Osteocyte (in vitro differentiated cells): ENCODE measurements at places on chromosomes 6 and 20. TPM values are rescaled to one million over a fixed set of nuclear protein-coding genes. Genes with fewer than 3 reads are reported as not detected.

The SLC32A1 gene
- total RNA-seq, result not detected in 2 replicates

The RNF8 gene
- total RNA-seq, result 18.2 and 18.3 TPM in 2 replicates

The EDN3 gene
- not detected in 2 replicates for total RNA-seq

The HTR1B gene
- 11.4 and 13.3 TPM in 2 replicates for total RNA-seq

The SASH1 gene
- total RNA-seq, result 70.6 and 75.7 TPM in 2 replicates

GRCh38 chr6:162852840-162853577, 125.2 kb downstream of the PACRG start:
- H3K4me1 ChIP-seq, result peaks cover 29% of the 10 kb centered on the region
- H3K4me3 ChIP-seq, result no peak overlapping the region
- H3K36me3 ChIP-seq, result no peaks in the 10 kb centered on the region
- DNase-seq, result no peak
- H3K27ac ChIP-seq, result no peak overlapping the region
- peaks cover 3% of the 10 kb centered on the region for H3K27me3 ChIP-seq

DNA sequence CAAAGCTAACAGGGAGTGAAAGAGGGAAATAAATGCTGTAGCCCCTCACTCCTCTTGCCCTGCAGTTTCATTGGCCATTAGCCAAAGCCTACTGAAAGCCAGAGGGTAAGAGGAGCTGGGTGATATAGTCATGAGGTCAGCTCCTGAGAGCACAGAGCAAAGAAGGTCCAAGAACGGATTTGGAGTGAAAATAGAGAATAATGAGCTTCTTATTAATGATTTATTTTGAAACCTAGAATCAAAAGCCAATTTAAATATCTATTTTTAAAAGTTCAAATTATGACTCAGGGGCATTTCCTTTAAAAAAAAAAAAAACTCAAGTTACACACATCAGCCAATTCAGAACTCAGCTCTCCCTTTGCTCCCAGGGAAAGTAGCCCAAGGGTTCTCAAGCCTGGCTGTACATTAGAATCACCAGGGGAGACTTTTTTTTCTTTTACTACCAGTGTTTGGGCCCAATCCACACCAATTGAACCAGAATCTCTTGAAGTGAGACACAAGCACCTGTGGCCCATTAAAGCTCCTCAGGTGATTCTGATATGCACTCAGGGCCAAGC, 79.1 kb downstream of the SNAP25 start:
- H3K4me3 ChIP-seq, result no peak overlapping the region
- H3K36me3 ChIP-seq, result no peaks in the 10 kb centered on the region
- no peak overlapping the region for H3K27ac ChIP-seq
- no peaks in the 10 kb centered on the region for H3K27me3 ChIP-seq

DNA sequence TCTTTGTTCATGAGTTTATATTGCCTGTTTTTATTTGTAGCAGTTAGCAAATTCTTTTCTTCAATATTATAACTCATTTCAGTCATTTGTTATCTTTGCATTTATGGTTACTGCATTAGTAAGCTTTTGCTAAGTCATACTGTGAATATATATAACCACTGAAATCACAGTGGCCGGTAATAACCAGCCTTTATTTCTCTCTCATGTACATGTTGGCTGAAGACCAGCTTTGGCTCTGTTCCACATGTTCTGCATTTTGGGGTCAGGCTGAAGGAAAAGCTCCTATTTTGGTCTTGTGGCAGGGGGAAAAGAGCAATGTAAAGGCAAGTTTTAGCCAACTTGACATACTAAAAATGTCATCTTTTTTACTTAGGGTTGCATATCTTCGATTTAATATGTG, 276.3 kb downstream of the BCKDHB start:
- peaks cover 14% of the 10 kb centered on the region for H3K4me1 ChIP-seq
- H3K27ac ChIP-seq, result peak overlapping the region; percentile 5
- no peaks in the 10 kb centered on the region for H3K27me3 ChIP-seq
- DNase-seq, result no peak

DNA sequence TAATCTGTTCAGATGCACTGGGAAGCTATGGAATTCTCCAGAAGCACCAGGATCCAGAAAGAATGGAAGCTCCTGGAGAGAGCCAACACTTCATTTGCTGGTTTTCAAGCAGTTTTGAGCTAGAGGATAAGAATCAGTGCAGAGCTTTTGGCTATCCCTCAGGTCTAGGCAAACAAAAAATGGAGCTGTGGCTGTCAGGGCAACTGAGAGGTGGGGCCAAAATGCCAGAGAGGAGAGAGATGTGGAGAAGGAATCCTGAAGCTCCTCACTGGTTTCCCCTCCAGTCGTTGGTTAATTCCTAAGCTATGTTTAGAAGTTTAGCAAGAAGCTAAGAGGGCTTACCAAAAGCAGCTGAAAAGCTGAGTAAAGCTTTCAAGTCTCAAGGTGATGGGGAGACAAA, 294.2 kb upstream of the JARID2 start:
- no peaks in the 10 kb centered on the region for H3K27me3 ChIP-seq
- no peak overlapping the region for H3K4me3 ChIP-seq
- H3K4me1 ChIP-seq, result no peaks in the 10 kb centered on the region
- H3K36me3 ChIP-seq, result no peaks in the 10 kb centered on the region
- no peak overlapping the region for H3K27ac ChIP-seq
- no peak for DNase-seq

DNA sequence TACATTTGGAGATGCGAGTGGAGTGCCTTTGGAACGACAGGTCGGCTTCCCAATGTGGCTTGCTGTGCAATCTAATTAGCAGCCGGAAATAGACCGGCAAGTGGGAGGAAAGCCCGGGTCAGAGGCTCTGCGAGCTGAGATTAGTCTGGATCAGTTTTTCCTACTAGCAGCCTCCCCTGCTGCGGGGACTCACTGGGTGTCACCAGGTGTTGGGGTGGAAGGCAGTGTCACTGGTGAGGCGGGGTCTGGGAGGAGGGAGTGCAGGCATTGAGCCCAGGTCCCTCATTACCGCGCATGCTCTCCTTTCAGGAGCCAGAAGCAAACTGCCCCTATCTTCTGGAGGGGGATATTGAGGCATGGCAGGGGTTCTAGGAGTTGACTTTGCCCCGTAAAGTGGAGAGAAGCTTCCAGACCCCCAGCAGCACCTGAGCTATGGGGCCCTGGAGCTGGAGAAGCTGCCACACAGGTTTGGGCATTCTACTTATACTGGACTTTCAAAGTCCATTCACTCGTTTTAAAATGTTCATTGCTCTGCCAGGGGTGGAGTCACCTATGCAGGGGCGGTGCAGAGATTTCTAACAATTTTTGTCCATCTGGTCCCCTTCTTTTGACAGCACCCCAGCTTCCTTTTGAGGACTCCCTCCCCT, 11.0 kb downstream of the SULF2 start:
- peaks cover 12% of the 10 kb centered on the region for H3K4me1 ChIP-seq
- no peak overlapping the region for H3K4me3 ChIP-seq
- no peak for DNase-seq
- no peak overlapping the region for H3K27ac ChIP-seq
- H3K36me3 ChIP-seq, result peaks cover 2% of the 10 kb centered on the region
